ENCODE measurements at places on chromosomes 3 and 15.

GRCh38 chr3:43892061-43892460 lies 201.3 kb downstream of the ABHD5 start:
- no peak for DNase-seq

DNA sequence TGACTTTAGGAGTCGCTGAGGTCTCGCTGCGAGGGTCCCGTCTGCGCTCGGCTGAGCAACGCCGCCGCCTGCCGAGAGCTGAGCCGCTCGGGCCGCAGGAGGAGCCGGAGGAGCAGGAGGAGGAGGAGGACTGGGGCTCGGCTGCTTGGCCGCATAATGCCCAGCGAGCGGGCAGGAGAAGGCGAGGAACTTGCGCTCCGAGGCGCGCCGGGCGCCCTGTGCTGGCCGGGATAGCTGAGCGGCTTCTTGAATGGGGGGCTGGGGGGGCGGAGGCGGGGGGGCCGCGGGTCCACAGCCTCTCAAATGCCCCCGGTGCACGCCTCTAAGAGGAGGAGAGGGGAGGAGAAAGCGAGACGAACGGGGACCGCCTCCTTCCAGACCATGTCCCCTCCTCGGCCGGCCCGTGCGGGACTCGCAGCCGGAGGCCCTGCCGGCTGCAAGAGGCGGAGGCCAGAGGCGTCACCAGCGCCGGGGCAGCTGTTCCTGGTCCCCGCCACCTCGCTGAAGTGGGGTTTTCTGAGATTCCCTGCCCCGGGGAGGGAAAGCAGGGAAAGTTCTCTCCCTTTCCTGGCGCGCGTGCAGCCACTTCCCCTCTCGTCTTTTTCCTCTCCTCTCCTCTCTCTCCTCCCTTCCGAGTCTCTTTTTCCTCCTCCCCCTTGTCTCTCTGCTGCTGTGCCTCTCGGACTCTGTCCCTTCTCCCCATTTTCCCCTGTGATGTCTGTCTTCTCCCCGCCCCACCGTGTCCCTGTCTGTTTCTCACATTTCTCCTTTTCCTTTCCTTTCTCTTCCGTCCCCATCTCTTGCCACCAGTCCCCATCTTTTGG lies at the start of gene ADAMTS9:
TSS of gene ADAMTS9 (minus strand) at position 220 of the 824 bp plus-strand sequence. CDS start 343 bp downstream, outside the sequence.
- DNase-seq, result no peak

DNA sequence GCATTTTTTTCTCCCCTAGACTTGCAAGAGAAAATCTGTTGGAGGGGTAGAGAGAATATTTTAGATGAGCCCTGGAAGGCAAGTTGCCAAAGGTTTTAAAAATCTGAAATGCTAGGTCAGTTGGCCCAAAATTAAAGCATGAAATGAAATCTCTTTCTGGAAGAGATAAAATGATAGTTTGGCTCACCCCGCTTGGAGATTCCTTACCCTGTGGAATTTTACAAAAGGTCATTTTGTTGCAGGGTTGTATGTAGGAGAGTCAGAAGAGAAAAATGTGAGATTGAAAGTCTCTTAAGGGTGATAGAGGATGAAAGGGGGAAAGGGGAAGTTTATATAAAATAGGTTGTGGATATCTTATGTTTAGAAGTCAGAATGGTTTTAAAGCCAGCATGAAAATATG lies 277.8 kb downstream of the CD47 start:
- no peak for DNase-seq

- no peak for DNase-seq
Measured at GRCh38 chr3:126002189-126002588, 33.2 kb downstream of the ROPN1B start.

- DNase-seq, result no peak
Measured at GRCh38 chr3:197847866-197848401, 56.9 kb downstream of the LRCH3 start.

DNA sequence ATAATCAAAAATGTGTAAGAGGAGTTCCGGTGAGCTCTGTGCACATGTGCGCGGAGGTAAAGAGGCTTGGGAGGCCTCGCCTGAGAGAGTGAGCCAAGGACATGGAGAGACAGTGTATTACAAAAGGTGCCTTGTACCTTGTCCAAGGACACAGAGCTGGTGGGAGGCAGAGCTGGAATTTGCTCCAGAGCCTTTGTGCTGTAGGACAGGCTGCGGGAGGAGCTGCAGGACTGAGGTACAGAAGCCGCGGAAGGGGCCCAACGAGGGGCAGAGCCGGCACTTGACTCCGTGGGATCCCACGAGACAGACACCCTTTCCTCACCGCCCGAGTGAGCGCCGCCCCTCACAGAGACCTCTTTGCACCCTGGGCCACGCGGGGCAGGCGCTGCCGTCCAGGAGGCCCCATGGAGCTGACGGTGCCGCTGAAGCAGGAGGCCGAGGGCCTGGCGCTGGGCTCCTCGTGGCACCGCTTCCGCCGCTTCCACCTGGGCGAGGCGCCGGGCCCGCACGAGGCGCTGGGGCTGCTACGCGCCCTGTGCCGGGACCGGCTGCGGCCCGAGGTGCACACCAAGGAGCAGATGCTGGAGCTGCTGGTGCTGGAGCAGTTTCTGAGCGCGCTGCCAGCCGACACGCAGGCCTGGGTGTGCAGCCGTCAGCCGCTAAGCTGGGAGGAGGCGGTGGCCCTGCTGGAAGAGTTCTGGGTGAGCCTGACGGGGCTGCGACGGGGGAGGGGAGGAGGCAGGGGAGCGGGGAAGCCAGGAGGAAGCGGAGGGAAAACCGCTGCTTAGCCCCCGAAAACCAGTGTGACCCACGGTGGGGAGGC lies 68.7 kb downstream of the SLTM start:
- no peak for DNase-seq

GRCh38 chr3:121803771-121804320 lies 31.0 kb downstream of the IQCB1 start:
- no peak for DNase-seq

GRCh38 chr15:58241872-58242271 lies 103.7 kb downstream of the AQP9 start:
- DNase-seq, result no peak

- no peak for DNase-seq
Measured at GRCh38 chr3:41178576-41178975, 20.7 kb upstream of the CTNNB1 start.

GRCh38 chr15:57640930-57641682 lies 49.4 kb downstream of the MYZAP start:
- no peak for DNase-seq

DNA sequence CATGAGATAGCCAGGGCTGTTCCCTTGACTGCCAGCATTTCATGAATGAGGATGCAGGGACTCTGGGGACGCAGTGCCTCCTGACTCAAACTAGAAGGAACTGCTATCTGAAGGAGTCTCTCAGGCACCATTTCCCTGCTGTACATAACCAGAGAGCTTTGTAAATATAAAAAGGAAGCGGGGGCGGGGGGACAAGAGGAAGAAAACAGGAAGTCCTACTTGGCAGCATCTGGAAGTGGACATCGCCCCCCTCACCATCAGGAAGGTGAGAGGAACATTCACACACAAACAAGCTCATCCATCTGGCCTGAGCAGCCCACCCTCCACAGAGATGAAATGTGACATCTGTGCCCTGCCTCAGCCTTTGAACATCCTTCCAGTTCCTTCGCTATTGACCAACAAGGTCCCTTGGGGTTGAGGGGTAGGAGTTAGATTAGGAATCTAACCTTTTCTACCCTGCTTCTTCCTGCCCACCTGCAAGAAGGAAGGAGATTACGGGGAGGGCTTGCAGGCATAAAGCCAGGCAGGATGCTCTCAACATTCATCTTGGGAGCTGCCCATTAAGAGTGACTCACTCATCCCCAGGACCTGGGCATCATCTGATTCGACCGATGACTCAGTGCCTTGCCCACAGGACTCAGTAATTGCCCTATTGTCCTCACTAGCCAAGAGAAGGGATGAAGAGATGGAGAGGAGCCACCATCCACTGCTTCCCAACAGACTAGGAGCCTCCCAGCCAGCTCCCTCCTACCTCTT lies 31.9 kb downstream of the SH3BP5 start:
- no peak for DNase-seq

GRCh38 chr3:53589201-53589600 lies 94.8 kb downstream of the CACNA1D start:
- DNase-seq, result no peak

GRCh38 chr3:17733215-17733614 lies 9.2 kb downstream of the TBC1D5 start:
- DNase-seq, result no peak

GRCh38 chr3:66644549-66644948 lies 143.7 kb upstream of the LRIG1 start:
- no peak for DNase-seq

DNA sequence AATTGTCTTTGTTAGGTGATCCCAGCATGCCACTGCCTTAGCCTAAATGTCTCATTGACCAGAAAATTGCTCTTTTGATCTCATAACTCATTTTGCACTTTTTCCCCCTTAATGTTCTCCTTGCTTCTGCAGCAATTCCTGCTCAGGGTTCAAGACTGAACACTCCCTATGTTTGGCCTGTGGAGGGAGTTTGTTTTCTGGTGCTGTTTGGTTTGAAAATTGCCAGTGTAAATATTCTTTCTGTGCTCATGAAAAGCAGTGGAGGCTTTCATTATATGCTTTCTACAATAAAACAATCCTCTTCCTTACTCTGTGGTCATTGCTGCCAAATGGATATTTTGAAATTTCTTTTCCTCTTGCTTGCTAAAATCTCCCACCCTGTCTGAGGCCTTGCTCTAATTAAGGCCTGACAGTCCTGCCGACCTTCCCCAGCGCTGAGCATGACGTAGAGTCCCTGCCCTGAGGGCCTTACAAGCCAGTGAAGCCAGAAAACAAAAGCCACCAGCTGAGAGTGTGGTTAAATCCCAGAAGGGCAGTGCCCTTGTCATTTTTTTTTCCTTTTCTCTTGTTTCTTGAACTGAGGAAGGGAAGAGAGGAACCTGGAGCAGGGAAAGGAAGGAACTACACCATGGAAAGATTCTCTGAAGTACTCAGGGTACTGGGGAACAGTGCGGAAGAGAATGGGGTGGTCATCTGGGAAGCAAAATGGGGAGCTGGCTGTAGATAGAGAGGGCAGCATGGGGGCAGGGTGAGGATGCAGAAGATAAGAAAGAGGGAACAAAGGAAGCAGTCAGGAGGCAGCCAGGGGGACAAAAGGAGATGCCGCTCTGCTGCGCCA lies 24.8 kb downstream of the ZBTB38 start:
- no peak for DNase-seq

DNA sequence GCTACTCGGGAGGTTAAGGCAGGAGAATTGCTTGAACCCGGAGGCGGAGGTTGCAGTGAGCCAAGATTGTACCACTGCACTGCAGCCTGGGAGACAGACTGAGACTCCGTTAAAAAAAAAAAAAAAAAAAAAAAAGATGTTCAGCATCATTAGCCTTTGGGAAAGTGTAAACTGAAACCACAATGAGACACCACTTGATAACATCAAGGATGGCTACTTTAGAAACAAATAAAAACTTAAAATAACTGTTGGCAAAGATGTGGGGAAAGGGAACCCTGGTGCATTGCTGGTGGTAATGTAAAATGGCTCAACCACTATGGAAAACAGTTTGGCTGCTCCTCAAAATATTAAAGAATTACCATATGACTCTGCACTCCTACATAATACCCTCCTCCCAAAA lies 1.9 kb downstream of the LEO1 start:
- DNase-seq, result no peak

DNA sequence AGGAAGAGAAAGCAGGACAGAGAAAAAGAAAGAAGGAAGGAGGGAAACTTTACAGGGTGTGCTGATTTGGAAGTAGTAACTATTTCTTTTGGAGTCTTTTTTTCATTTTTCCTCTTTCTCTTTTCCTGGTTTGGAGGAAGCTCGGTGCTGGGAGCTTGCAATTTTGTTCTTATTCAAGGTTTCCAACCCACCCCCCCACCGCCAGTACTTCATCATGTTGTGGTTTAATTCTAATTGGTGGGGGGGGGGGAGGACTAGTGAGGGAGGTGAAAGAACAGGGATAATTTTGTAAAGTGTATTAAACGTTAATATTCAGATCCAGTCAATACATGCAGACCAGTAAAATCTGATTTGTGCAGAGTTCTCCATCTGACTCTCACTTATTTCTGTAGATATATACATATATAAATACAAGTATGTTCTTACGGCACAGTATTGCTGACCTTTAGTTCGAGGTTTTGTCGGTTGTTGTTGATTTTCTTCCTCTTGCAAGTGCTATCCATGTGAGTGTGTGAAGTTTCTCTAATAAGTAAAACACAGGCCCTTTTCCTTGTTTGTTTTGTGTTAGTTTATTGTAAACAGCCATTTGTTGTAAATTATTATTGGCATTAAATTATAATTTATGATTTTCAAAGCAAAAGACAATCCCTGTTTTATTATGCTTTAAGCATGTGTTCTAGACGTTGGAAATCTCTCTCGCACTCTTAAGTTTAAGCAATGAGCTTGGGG lies 9.3 kb downstream of the NR2F2 start:
- DNase-seq, result no peak

DNA sequence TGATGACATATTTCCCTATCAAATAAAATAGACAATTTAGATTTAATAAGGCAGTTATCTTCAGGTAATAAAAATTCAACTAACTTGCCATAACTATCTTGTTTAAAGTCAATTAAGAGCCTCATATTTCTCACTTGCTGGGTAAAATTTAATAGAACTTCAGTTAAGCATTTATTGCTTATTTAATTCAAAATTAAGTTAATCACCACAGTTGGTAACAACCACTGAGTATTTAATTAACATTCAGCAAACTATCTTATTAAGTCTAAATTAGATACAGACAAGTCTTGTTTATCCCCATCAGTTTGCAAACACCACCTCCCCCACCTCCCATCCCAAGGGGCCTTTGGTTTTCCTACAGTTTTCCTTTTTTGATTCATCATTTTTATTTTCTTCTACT lies 14.7 kb downstream of the LPP start:
- no peak for DNase-seq

- no peak for DNase-seq
Measured at GRCh38 chr15:59157840-59158700, 48.6 kb upstream of the LDHAL6B start.

DNA sequence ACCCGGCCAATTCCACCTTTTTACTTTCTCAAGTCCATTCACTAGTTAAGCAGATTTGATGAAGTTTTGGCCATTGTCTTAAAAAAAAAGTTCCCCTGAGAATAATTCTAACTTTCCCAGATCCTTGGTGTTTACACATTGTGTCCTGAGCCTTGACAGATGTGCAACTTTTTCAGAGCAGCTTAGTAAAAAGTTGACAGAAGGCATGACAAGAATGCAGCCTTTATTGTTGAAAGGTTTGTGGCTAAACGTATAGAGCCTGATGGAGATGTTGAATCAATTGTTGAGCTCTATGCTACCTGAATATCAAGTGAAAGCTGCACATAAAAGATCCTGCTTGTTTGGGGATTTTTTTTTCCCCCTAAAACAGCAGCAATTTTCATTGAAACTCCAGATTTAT lies 75.3 kb upstream of the CMTM7 start:
- no peak for DNase-seq

GRCh38 chr15:40313531-40314398 lies 6.0 kb upstream of the PLCB2 start:
- no peak for DNase-seq

GRCh38 chr3:12288182-12289129 lies at the start of gene PPARG:
Gene PPARG (plus strand): TSS chr3:12289070. CDS start chr3:12379712, 90,642 bp downstream.
- no peak for DNase-seq

- DNase-seq, result peak; percentile 41
Measured at GRCh38 chr3:10366651-10367101, 45.8 kb upstream of the SEC13 start.

GRCh38 chr3:70119879-70120278 lies 120.3 kb downstream of the SAMMSON start:
- DNase-seq, result no peak

All from stimulated activated naive CD4-positive, alpha-beta T cell treated with Interleukin-2 at 50 U/mL for 16 hours (primary cell).